CD8-positive, alpha-beta T cell (primary cell): ENCODE measurements at places on chromosomes 1 and 21.

DNA sequence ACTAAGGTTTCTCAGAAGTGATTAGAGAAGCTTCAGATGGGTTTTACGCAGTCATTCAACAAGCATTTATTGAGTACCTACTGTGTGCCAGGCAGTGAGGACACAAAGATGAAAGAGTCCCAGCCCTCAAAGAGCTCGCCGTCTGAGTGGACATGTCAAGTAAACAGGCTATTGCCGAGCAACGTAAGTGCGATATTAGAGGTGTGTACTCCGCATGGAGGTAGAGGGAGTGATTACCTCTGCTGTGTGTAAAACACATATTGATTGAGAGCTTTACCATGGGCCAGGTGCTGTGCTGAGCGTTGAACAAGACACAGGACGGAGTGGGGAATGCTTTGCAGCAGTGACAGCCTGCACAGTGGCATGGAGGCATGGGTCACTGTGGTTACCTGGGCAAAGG is 49.5 kb upstream of the GPR37L1 start:
- no peak for DNase-seq

DNA sequence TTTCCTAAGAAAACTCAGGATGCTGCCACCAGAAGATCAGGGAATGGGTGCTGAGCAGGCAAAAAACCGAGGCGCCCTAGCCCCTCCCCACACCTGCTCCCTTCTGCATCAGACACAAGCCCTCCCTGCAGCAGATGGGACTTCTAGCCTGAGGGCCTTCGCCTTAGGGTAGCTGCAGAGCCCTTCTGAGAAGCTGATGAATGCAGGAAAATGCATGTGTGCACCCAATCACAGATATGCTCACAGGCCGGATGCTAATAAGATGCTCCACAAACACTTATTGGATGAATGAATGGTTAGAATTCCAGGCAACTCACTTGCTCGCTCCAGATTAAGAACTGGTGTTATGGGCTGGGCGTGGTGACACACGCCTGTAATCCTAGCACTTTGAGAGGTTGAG is 6.8 kb upstream of the C1orf210 start:
- DNase-seq: no peak

DNA sequence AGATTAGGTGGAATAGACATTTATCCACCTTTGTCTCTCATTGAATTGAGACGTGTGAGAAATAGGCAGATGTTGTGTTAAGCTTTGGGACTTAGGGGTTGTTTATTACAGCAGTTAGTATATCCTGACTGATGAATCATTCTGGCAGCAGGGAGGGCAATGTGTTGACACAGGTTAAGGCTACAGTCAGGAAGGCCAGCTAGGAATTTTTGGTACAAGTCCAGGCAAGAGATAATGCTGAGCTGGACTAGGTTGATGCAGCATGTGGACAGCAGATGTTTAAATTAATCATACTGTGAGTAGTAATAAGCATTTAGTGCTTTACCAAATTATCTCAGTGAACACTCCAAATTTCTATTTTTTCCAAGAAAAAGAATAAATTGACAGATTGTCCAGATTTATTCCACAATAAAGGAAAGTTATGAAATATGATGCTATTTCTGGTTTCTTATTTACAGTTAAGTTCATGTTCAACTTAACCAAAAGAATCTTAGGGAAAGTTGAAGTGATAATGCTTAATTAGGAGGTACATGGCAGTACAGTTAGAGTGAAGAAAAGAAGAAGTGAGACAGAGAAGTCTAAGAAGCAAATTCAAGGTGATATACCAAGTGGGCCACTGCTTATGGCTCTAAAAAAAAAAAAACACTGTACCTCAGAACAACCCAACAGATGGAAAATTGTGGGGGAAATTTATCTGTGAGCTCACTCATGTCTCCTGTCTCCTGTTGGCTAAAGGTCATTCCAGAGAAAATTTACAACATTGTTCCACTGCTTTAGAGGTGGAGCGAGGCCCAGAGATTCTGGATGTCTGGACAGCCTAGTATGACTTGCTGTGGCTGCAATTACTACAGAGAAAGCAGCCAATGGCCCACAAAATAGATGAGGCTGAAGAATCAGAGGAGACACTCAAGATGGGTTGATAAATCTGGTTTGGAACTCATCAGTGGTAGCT is 102.7 kb upstream of the C21orf91 start:
- DNase-seq: no peak

DNA sequence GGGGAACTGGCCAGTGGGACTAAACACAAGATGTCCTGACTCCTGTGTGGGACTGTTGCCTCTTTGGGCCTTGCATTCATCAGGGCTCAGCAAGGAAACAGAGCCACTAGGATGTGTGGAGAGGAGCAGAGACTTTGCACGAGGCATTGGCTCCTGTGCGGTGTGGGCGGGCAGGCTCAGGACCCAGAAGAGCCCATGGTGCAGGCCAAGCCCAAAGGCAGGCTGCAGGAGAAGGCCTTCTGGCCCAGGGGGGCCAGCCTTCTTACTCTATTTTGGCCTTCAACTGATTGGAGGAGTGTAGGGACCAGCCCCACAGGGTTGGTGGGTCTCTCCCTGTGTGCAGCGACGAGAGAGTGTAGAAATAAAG is 23.5 kb downstream of the LRRC3 start:
- no peak for DNase-seq

GRCh38 chr1:33061834-33062233 is 19.1 kb upstream of the AZIN2 start:
- DNase-seq: no peak

GRCh38 chr1:53603431-53603830 is 135.5 kb downstream of the GLIS1 start:
- no peak for DNase-seq

- DNase-seq: no peak
Measured at GRCh38 chr1:10835822-10836421, 39.5 kb upstream of the CASZ1 start.

DNA sequence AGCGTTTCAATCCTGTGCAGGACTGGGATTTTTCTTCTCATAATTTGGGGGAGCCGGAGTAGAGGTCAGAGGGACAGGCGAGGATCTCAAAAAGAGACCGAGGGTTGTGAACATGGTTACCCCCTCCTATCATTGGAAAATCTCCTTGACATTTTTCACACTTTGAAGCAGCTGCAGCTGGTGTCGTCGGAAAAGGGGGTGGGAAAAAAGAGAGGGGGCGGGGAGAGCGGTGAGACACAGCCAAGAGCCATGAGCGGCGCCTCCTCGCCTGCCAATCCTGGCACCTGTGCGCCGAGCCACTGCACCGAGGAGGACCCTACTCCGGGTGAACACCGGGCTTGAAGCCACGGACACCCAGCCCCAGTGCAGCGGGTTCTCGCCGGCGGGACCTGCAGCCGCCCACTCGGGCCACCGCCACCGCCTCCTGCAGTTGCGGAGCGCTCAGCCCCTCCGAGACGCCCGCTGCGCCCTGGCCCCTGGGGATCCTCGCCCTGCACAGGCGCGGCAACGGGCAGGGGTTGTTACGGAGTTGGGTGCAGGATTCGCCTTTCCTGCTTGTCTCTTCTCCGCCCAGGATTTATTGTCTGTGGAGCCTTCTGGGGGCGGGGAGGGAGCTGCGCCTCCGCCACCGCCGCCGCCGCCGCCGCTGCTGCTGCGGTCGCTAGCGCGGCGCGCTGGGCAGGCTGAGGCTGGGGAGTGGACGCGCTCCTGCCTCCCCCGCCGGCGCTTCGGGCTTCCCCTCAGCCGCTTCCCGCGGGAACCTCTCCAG is at the start of gene LRRC7:
Gene LRRC7, plus strand, starts transcription at position 271 of the 769 bp plus-strand sequence. CDS start 718 bp downstream, outside the sequence.
- no peak for DNase-seq

DNA sequence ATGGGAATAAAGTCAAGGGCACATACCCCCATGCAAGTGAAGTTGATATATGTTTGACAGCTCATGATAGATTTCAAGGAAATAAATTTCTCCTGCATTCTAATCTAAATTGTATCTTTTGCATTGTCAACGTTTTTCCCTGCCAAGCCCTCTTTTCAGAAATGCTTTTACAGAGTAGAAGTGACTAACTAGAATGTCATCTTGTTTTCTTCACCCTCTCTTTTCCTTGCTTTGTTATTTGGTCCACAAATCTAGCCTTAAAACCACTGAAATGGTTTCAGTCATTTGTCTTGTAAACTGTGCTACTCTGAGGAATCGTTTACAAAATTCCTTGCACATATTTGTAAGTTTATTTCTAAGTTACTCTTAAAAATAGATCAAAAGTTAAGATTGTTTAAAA is 600.8 kb upstream of the CXADR start:
- DNase-seq: no peak

DNA sequence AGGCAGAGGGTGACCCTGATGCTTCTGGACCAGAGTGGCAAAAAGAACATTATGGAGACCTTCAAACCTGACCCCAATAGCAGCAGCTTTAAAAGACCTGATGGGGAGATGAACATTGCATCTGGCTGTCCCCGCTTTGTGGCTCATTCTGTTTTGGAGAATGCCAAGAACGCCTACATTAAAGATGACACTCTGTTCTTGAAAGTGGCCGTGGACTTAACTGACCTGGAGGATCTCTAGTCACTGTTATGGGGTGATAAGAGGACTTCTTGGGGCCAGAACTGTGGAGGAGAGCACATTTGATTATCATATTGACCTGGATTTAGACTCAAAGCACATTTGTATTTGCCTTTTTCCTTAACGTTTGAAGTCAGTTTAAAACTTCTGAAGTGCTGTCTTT is 45.8 kb downstream of the TRAF5 start:
- no peak for DNase-seq

- DNase-seq: no peak
Measured at GRCh38 chr1:31259746-31260145, 20.1 kb upstream of the NKAIN1 start.

GRCh38 chr1:221521686-221522085 is 220.2 kb downstream of the DUSP10 start:
- no peak for DNase-seq

- no peak for DNase-seq
Measured at GRCh38 chr1:156516821-156517220, 16.2 kb upstream of the MEF2D start.

DNA sequence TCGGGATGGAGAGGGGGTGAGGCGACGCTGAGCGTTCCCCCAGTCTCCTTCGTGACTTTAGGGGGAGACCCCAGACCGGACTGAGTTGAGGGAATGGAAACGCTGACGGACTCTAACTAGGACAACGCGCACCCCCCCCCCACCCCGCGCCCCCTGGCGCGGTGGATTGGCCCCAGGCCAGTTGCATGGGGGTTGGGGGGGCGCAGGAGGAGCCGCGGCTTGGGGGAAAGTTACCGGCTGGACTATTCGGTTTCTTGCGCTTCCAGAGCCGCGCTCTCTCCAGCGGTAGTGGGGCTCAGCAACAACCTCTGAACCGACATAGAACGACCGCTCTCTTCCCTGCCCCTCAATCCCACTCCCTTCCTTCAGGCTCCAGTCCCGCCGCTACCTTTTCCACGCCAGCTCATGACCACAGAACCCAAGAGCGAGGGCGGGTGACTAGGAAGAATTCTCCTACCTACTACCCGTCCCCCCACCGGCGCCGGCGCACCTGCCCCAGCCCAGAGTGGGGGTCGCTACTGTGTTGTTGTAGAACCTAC is 694 bp downstream of the ZBTB7B start:
- DNase-seq: no peak

GRCh38 chr1:182617734-182618351 is 13.7 kb upstream of the RGS16 start:
- no peak for DNase-seq

GRCh38 chr1:35707601-35708440 is 10.9 kb downstream of the C1orf216 start:
- DNase-seq: peak; percentile 48

DNA sequence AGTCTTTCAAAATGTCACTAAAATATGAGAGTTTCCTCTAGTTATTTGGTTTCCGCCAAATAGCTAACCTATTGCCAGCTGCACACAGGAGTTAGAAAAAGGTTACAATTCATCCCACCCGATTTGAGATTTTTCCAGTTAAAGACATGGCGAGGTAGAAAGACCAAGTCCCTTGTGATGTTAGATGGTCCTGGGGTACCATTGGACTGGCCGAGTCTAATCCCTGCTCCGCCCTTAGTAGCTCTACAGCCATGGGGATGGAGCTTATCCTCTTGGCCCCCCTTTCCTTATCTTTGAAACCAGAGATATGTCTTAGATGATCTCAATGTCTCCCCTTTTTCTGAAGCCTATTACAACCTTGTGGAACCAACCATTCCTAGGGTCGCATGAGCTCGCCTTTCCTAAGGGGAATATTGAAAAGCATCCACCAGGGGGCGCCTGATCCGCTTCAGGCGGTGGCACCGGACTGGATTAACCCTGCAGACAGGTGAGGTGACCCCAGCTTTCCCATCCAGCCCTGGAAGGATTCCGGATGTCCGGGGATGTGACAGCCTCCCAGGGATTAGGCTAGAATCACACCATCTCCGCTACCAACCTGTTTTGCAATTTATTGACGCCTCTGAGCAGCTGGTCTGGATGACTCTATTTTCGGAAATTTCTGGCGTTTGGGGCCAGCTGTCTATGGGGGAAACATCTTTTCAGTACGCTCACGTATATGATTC is 68.3 kb upstream of the SIM2 start:
- DNase-seq: peak; percentile 34

GRCh38 chr1:107952989-107953388 is 12.0 kb downstream of the VAV3 start:
- no peak for DNase-seq

- DNase-seq: no peak
Measured at GRCh38 chr1:7177021-7177420, 391.8 kb downstream of the CAMTA1 start.

GRCh38 chr1:167412072-167412471 is 106.3 kb downstream of the CD247 start:
- DNase-seq: no peak

- DNase-seq: no peak
Measured at GRCh38 chr1:228465141-228465540, 22.0 kb upstream of the RNF187 start.

GRCh38 chr1:14460173-14460572 is 138.3 kb upstream of the KAZN start:
- DNase-seq: no peak

DNA sequence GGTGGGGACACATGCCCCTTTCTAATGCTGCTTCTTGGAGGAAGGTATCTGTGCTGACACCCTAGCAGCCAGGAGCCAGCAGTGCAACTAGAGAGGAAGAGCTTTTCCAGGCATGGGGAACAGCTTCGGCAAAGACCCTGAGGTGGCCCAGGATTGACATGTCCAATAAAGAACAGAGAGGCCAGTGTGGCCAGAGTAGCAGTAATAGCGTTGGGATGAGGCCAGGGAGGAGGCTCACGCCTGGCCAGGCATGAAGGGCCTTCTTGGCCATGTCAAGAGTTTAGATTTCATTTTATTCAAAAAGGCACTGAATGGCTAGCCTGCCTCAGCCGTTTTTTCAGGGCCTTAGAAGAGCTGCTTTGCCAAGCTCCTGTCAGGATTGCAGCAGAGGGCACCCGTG is 16.3 kb upstream of the ADAMTSL4 start:
- DNase-seq: no peak

DNA sequence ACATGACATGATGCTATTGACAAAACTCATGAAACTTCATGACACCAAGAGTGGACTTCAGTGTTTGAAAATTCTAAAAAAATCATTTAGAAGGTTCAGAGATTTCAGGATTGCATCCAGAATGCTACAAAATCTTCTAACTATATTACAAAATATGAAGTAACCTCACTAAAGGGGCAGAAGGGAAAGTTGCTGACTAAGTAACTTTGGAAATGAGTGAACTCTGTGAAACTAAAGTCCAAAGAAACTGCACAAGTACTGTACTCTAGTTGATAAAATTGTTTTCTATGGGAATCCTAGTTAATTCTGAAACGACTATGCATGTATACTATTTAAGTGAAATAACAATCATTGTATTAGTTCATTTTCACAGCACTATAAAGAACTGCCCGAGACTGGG is 184.4 kb downstream of the LYPLAL1 start:
- DNase-seq: no peak
